ENCODE measurements at places on chromosomes 12 and 14.

DNA sequence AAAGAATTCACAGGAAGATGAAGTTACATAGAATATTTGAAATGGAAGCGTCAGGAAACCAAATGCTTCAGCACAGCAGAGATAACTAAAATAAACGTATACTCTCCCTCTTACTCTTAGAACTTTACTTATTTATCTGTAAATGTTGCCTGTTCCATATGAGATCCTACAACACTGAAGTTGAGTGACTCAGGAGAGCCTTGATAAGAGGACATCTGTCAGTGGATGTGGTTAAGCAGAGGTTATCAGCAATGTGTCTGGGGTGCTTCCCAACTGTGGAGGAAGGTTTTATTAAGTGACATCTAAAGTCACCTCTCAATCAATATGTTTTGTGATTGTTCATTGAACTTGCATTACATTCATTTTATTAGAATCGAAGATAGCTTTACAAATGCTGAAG, 81.9 kb downstream of the NEDD1 start:
- DNase-seq: no peak

DNA sequence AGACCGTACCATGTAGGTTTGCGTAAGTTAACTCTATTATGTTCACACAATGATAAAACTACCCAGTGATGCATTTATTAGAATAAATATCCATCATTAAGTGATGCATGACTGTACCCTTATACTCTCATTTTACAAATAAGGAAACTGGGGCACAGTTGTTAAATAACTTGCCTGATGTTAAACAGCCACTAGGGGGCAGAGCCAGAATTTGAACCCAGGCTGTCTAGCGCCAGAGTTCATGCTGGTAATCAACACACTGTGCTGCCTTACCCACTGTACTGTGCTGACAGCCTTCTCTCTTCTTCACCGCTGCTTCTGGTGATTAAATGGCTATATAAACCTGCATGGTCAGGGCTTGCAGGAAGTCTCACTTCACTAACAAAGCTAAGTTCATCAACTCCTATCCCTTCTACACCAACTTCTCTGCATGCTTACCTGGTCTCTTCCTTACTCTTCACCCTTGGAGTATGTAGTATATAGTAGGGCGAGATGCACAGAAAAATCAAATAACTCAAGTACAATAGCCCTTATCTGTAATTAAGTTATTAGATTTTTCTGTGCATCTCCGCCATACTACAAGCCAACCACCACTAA, 43.6 kb upstream of the APPL2 start:
- peak; percentile 57 for DNase-seq

DNA sequence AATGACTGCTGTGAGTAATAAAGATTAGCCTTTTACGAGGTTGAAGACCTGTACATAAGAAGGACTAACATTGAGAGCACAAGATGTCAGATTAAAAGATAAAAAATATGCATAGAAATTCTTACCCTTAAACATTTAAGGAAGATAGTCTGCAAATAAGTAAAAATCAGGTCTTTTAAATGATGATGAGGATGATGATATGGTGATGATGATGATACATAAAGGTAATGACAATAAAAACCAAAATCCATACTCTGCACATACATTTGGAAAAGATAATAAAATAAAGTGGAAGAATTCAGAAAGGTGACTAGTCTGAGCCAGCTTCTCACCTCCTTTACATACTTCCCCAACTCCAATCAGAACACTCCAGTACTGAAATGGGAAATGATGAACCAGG, 124.5 kb downstream of the PTCSC3 start:
- DNase-seq: no peak

GRCh38 chr12:93323625-93324329, 53.9 kb upstream of the NUDT4 start:
- DNase-seq: no peak

DNA sequence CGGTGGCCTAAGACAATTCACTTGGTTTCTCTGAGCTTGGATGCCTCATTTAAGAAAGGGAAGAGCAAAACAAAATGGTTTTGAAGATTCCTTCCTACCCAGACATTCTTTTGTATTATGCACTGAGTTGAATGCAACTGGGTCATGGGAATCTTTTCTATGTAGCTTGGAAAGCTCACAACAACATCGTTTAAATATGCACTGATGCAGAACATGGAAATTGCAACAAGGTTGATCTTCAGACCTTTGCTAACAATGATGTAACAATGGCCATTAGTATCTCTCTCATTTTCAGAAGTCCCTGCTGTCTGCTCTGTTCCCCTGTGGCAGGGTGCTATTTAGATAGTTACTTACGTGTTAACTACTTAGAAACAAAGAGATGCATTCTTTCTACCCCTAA, 30.1 kb upstream of the IGF1 start:
- no peak for DNase-seq
